ENCODE measurements at places on chromosomes 7 and 10.

DNA sequence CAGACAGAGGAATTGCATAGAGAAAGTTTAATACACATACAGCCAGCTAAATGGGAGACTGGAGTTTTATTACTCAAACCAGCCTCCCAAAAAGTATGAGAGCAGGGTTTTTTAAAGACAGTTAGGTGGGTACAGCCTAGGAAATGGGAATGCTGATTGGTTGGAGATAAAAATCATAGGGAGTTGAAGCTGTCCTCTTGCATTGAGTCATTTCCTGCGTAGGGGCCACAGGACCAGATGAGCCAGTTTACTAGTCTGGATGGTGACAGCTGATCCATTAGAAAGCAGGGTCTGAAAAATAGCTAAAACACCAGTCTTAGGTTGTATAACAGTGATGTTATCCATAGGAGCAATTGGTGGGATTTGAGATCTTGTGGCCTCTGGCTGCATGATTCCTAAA is 76.1 kb upstream of the POM121L12 start:
- DNase-seq = no peak

DNA sequence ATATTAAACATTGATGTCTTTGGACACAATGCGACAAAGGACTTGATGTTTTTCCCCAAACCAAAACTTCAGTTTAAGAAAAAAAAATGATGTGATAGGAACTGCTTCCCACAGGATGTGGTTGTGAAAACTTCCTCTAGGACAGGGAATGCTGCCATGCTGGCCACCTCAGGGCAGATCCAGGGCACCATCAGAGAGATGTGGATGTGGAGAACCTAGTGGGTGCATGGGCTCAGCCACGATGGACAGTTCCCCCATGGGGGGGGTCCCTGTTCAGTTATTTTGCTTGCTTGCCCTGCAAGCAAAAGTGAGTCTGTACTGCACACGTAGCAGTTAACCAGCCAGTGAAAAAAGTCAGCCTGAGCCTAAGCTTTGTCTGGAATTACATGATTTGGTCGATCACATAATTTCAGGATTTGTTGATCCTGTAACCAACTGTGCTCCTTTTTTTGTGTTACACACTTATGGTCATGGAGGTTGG is 36.3 kb downstream of the LAMB4 start:
- DNase-seq = no peak

DNA sequence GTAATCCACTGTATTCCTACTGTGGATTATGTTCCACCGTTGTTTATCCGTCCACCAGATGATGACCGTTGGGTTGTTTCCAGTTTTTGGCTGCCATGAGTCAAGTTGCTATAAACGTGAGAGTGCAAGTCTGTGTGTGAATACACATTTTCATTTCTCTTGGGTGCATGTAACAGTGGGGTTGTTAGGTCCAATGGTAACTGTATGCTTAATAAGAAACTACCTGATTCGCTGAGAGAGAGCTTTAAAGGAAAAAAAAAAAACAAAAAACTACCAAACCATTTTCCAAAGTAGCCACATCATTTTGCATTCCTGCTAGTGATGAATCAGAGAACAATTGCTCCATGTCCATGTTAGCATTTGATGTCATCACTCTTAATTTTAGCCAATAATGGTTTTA is 15.9 kb downstream of the UBN2 start:
- no peak for DNase-seq

DNA sequence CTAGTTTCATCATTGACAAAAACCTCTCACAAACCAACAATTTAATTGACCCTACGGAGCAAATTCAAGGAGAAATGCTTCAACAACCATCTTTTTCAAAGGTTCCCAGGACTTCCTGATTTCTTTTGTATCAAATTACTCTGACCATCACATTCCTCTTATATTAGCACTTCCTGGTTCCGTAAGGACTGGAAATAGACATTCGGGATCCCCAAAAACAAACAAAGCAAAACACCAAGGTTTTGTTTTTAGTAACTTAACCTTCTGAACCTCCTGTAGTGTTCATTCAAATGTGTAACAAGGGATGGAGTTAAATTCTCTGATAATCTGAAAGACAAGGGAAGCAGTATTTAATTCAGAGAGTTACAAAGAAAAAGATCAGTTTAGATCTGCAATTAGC is 387.6 kb upstream of the NRP1 start:
- DNase-seq = no peak

GRCh38 chr7:118195837-118196474 is 12.0 kb downstream of the LSM8 start:
- DNase-seq = peak; percentile 0

GRCh38 chr10:70197235-70197945 is 27.1 kb upstream of the SAR1A start:
- peak; percentile 19 for DNase-seq

GRCh38 chr7:129866251-129866650 is 86.5 kb downstream of the UBE2H start:
- DNase-seq = no peak

DNA sequence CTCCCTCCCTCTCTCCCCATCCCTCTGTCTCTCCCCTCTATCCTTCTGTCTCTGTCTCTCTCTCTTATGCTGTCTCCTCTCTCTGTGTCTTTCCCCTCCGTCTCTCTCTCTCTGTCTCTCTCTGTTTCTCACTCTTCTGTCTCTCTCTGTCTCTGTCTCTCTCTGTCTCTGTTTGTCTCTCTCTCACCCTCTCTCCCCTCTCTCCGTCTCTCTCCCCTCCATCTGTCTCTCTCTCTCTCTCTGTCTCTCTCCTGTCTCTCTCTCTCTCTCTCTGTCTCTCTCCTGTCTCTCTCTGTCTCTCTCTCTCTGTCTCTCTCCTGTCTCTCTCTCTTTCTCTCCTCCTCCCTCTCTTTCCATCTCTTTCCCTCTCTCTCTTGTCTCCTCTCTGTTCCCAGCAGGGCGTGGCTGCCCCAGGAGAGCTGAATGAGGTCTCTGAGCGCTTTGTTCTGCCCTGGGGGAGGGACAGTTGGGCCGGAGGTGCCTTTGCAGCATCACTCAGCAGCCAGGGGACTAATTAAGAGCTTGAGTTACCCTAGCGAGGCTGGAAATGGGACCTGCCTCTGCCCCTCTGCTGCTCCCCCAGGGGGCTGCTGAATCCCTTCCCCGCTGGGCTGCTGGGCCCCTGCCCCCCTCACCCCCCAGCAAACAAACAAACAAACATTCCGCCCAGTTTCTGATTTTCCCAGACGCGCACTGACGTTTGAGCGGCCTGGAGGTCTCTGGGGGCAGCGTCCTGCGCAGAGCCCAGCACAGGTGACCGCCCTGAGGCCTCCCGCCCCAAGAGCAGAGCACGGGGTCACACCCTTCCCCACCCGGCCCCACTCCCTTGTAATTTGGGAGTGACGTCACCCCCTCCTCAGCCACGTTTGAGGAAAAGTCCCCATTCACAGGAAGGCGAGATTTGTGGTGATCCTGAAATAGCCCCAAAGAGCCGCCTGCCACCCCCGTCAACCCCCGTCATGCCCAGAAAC is 68.1 kb downstream of the PDGFA start:
- no peak for DNase-seq

DNA sequence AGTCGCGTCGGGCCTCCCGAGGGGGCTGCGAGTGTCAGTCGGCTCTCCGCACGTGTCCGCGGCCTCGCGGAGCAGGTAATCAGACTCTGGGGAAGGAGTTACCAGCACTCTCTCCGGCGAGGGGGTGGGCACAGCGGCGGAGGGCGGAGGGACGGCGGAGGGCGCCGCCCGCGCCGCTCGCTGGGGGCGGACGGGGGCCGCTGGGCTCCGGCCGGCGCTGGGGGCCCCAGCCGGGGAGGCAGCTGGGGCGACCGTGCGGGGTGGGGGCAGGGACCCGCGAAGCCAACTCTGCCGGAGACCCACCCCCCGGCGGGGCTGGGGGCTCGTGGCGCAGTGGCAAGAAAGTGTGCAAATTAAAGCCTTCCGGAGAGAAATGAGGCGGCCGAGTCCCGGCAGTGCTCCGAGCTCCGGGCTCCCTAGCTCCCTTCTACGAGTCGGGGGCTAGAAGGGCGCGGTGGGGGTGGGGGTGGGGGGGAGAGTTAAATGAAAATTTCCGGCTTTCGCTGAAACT is at the start of gene CDK6:
CDK6 (minus strand) TSS at position 85 of the 511 bp plus-strand sequence. CDS start 3,250 bp downstream, outside the sequence.
- DNase-seq = no peak

DNA sequence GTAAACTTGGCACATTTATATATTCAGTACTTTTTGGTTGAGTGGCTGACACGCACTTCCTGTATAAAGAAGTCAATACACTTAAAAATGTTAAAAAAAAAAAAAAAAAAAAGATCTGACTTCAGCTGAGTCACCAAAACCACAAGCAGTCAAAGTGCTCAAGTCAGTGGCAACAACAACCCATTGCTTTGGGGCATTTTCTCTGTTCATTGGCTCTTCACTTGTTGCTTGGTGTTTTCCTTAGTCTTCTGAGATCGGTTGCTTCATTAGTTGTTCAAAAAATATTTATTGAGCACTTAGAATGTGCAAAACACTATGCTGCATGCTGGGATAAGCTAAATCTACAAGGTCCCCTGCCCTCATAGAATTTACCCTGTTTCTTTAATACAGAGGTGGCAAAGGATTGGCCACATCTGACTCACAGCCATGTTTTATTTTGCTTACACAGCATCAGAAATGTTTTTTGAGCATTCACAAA is 63.7 kb downstream of the ZNRF2 start:
- DNase-seq = no peak

DNA sequence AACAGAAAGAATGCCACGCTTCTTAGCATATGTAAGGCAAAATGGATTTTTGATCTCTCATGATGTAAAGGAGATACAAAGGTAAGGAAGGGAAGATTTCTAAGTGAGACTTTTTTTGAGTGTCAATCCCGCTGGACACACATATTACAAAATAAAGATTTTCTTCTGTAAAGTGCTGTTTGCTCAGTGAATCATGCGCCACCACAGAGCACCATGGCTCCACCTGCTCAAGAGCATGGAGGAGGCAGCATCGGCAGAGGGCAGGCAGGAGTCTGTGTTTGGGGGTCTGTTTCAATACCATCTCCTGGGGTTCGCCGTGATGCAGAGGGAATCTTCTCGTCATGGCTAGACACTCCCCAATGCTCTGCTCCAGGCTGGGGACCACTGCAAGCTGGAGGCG is 83.5 kb downstream of the ALOX5 start:
- DNase-seq = no peak

DNA sequence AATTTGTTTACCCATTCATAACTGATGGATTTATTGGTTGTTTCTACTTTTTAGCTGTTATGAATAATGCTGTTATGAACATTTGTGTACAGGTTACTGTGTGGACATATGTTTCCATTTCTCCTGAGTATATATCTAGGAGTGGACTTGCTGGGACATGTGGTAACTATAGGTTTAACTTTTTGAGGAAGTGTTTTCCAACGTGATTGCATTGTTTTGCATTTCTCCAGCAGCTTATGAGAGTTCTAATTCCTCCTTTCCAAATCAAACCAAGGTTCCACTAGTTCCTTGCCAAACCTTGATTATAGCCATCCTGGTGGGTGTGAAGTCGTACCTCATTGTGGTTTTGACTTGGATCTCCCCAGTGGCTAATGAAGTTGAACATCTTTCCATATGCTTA is 2.6 kb upstream of the PRF1 start:
- DNase-seq = no peak

GRCh38 chr7:121202834-121203233 is 126.0 kb upstream of the WNT16 start:
- no peak for DNase-seq

DNA sequence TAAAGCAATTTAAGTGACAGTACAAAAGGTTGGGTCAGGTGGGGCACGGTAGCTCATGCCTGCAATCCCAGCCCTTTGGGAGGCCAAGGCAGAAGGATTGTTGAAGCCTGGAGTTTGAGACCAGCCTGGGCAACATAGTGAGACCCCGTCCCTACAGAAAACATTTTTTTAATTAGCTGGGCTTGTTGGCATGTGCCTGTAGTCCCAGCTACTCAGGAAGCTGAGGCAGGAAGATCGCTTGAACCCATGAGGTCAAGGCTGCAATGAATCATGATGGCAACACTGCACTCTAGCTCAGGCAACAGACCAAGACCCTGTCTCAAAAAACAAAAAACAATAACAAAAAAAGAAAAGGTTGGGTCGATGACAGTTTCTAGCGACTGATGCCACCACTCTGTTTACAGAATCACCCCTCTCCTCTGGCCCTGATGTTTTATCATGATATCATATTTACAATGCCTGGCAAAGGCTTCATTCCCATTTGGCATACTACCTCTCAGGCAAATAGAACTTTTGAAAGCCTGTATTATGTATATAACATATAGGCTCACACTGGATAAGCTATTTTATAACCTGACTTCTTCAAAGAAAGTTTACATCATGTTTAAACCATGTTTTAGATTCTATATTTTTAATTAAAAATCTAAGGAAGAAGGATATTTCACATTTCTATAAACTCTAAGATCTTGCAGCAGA is 558 bp upstream of the ABCC2 start:
- no peak for DNase-seq

GRCh38 chr7:138006106-138006505 is 4.2 kb upstream of the CREB3L2 start:
- no peak for DNase-seq

- DNase-seq = no peak
Measured at GRCh38 chr10:12594448-12594944, 245.1 kb downstream of the CAMK1D start.

GRCh38 chr7:45606050-45606449 is 31.9 kb downstream of the ADCY1 start:
- DNase-seq = no peak

DNA sequence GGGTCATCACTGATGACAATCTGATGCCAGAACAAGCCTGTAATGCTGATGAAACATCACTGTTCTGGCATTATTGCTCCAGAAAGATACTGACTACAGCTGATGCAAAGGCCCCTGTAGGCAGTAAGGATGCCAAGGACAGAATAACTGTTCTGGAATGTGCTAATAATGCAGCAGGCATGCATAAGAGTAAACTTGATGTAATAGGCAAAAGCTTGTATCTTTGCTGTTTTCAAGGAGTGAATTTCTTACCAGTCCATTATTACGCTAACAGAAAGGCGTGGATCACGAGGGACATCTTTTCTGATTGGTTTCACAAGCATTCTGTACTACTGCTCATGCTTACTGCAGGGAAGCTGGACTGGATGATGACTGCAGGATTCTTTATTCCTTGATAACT is 18.7 kb downstream of the LCOR start:
- no peak for DNase-seq

GRCh38 chr7:152014722-152015121 is 10.8 kb upstream of the GALNT11 start:
- DNase-seq = no peak

DNA sequence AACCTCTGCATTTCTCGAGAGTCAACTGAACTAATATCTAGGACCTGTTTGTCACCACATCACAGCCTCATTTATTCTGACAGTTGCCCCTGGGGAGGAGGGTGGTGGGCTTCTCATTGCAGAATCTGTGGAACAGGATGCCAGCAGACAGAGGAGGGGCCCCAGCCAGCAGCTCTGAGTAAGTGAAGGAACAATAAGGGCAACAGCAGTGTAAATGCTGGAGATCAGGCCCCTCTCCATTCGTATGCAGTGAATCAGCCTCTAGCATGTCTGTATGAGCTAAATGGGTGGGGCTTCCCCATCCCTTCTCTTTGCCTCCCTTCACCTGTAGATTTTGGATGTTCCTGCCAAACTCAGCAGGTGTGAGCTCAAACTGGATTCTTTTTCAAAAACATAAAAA is 7.7 kb upstream of the CPVL start:
- DNase-seq = no peak

- DNase-seq = no peak
Measured at GRCh38 chr7:45028138-45028919, 28.3 kb downstream of the CCM2 start.

Data from hypothalamus (tissue), 51 donors.